Stimulated activated naive CD8-positive, alpha-beta T cell treated with anti-CD3 and anti-CD28 coated beads, Interleukin-15, amount 100 ng/mL, for 72 hours (primary cell): ENCODE measurements at places on chromosomes 2 and 18.

GRCh38 chr2:152920846-152921245 lies 202.4 kb downstream of the ARL6IP6 start:
- DNase-seq: no peak

- DNase-seq: no peak
Observed at GRCh38 chr2:60936757-60937156, 55.4 kb downstream of the REL start.

- no peak for DNase-seq
Observed at GRCh38 chr2:35462226-35462998, 893.2 kb upstream of the CRIM1 start.

- DNase-seq: no peak
Observed at GRCh38 chr2:128585706-128586105, 267.0 kb upstream of the HS6ST1 start.

- peak; percentile 10 for DNase-seq
Observed at GRCh38 chr2:46615986-46616485, 136.7 kb downstream of the TMEM247 start.

DNA sequence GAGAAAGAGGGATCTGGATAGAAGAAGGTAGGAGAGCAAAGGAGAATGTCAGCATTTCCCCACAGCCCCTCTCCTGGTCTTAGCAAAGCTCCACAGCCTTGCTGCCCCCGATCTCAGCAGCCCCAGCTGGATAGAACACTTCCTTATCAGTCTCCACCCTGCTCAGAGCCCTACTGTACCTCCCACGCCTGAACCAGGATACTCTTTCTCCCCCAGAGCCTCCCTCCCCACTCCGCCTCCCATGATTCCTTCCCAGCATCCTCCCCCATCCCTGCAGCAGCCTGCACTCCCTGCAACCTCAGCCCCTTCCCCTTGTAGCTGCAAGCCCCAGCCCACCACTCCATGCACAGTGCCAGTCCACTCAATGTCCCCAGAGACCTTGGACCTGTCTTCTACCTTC lies 25.8 kb downstream of the PLB1 start:
- DNase-seq: no peak

GRCh38 chr2:223538920-223539440 lies 63.2 kb downstream of the SCG2 start:
- no peak for DNase-seq

DNA sequence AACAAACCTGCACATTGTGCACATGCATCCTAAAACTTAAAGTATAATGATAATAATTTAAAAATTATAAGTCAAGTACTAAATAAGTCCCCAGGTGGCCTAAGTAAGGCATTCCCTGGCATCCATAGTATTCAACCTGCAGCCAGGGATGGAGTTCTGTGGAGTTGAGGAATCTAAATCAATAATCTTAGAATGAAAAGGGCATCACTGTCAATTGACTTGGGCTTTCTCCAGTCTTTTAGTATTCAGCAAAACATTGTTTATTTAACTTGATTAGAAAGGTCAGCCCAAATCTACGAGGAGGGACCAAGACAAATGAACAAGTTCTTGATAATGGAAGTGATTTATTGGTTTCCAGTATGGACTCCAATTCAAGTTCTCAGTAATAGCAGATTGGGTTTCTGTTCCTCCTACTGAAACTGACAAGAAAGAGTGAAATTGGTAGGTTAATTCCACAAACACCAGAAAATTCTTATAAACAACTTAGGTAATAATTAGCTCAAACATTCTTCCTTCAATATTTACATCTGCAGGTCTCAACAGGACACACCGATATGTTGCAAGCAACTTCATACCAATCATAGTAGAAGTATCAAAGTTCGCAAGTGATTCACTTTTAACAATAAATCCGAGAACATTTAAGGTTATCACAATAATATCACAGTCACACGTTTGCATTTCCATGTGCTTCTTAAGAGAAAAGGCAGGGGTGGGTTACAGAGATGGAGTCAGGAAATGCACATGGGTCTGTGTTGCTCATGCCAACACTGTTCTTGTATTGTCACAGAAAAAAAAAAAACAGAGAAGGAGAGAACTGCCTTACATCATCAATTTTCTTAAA lies 51.7 kb upstream of the EHBP1 start:
- no peak for DNase-seq

GRCh38 chr18:46152808-46153617 lies 48.8 kb downstream of the HAUS1 start:
- no peak for DNase-seq

DNA sequence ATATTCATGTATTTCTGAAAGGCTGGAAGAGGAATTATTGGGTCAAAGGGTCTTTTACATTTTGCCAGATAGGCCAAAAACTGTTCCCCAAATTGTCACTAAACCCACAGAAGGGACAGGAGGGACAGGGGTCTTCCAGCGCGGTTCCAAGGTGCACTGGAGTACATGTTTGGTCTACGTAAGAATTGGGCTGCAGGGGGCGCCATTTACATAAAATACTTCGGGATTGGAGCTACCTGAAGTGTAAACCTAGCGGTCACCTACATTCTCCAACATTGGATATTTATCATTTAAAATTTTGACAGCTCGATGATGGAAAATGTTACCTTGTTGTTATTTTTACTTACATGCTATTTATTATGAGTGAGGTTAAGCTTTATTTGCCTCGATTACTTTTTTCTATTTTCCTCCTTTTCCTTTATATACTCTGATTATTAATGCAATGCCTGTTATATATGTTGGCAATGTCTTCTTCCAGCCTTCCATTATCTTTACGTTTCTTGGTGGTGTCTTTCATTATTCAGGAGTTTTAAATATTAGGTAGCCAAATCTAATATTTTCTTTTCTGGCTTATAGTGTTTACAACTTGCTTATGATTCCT lies 43.0 kb upstream of the RAB6C start:
- peak; percentile 51 for DNase-seq
